ENCODE measurements at places on chromosomes 7 and 10.
A peak's percentile ranks its signal among the peaks of the same experiment; 100 is the strongest.

- DNase-seq: peak; percentile 57
Observed at GRCh38 chr10:73768881-73769280, 13.0 kb upstream of the CHCHD1 start.

- DNase-seq: no peak
Observed at GRCh38 chr10:484925-485661, 204.4 kb downstream of the DIP2C start.

DNA sequence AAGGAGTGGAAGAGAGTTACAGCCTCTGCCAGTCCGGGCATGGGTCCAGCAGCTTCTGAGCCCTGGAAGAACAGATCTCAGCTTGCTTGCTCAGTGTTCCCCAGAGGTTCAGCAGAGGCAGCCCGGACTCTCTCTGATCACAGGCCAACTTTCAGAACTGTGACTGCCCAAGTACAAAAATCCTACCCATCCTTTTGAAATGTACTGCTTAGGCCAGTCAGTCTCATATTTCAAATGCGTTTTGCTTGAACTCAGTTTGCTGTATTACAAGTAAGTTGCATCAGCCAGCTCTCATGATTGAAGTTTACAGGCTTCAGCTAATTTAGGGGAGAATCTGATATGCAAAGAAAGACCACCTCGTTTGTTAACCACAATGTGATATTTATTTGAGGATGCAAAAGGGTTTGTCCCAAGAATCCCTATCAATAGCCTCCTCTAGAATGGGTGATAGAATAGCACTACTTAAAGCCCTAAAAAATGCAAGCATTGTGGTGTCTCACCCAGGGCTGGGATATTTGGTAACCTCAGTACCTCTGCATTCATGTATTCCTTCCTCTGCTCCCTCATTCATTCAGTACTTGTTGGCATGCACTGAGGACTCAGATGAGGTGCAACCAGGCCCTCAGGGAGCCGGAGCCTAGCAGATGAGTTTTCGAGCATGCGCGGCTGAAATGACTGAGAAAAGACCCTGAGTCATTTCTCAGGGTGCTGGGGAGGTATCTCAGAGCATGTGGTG lies 7.0 kb downstream of the AIMP2 start:
- no peak for DNase-seq

DNA sequence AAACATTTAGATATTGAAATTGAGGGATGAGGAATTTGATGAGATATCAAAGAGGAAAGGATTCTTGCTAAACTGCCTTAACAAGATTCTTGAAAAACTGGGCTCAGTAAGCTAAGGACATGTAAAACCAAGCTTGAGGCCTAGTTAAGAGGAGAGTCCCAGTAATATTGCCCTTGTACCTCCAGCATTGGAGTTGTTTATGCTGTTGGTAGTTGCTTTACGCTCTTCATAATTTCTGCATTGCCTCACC lies 156.1 kb upstream of the TRIM24 start:
- no peak for DNase-seq

- no peak for DNase-seq
Observed at GRCh38 chr7:90407484-90407821, 4.2 kb downstream of the CLDN12 start.

- no peak for DNase-seq
Observed at GRCh38 chr7:152014722-152015121, 10.8 kb upstream of the GALNT11 start.

DNA sequence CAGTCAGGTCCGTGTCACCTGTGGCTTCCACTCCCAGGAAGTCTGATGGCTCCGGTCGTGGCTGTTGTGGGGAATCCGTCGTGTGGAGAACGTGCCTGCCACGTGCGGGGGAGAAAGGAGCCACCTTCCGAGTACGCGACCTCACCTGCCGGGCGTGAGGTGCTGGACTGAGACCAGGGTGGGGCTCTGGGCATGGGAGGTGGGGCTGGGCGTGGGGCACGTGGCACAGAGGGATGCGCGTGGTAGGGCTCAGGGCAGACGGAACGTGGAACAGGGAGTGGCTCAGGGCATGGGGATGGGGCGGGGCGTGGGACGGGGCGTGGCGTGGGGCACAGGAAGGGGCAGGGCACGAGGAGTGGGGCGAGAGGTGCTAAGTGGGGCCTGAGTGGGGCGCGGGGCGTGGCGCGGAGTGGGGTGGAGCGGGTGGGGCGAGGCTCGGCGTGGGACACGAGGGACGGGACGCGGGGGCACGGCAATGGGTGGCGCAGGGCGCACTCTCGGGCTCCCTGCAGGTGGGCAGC lies 64.8 kb downstream of the C10orf143 start:
- DNase-seq: no peak

DNA sequence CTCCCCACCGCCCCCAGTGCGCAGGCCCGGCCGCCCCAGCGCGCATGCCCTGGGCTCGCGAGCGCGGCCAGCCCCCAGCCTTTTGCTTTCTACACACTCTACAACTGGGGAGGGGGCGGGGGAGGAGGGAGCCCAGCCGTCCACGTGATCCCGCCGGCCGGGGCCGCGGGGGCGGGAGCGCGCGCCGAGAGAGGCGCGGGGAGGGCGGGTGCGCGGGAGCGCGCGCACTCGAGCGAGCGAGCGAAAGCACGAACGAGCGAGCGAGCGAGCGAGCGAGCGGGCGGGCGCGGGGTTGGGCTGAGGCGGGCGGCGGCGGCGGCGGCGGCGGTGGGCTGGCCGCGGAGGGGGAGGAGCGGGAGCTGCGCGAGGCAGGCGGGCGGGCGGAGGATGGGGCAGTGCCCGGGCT lies at the start of gene AUTS2:
TSS of gene AUTS2 (plus strand) at position 395 of the 406 bp plus-strand sequence. CDS start 1,179 bp downstream, outside the sequence.
- DNase-seq: peak; percentile 23

DNA sequence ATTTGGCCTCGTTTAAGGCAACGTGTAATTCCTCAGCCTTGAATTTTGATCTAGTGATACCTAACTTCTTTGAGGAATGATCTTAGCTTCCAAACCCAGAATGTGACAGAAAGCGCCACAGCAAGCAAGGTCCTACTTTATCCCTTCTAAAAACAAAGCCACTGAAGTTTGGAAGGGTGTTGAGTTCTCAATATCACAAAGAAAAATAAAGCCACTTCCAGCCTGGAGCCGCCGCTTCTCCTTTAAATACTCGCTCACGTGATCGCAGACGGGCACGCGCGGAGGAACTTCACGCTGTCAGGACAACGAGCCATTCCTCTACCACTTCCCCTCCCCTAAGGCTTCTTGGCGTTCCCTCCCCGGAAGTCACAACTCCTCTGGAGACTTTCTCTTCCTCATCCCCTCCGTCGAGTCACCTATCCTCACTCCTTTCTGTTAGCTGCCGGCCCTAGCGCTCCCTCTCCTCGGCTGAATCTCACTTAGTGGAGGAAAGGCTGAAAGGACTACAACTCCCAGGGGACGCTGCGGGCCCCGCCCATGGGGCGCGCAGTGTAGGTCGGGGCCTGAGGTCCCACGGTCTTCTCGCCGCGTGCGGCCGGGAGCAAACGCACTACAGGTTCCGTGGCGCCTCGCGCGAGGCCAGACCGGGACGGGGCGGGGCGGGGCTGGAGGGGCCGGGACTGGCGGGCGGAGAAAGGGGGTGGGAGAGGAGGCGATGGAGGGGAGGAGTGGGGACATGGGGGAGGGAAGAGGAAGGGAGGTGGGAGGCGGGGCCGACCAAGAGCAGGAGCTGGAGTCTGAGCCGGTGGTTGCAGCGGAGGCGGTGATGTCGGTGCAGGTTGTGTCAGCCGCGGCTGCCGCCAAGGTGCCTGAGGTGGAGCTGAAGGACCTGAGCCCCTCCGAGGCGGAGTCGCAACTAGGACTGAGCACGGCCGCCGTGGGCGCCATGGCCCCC lies at the start of gene AHCYL2:
TSS of gene AHCYL2 (plus strand) at position 780 of the 955 bp plus-strand sequence.
- peak; percentile 95 for DNase-seq

- no peak for DNase-seq
Observed at GRCh38 chr10:49163741-49164140, 24.4 kb downstream of the TMEM273 start.

GRCh38 chr10:101284101-101284743 lies 55.0 kb upstream of the LBX1 start:
- DNase-seq: no peak

DNA sequence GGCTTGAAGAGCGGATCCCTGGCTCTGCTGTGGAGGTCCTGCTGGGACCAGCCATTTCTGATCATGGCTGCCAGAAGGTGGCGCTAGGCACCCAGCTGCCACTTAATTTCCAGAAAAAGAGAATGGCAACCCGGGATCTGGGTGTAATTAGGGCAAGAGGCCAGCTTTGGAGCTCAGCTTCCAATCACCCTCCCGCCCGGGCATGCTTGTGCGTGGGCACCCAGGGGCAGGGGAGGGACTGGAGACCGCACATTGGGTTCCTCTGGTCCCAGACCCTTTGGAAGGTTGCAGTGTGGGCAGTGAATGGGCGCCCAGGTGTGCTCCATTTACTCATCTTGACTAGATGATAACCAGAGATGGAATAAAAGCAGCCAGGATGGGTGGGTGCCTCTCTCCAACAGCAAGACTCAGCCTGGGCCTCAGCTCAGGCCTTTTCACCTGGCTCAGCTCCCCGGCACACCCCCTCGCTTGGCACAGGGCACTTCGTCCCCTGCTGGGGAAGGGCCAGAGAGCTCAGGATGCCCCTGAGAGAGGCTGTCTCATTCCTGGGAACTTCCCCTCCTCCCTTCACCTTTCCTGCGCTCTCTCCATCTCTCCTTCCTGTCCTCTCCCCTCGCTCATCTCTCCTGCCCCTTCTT lies 14.7 kb downstream of the FAM241B start:
- peak; percentile 34 for DNase-seq

DNA sequence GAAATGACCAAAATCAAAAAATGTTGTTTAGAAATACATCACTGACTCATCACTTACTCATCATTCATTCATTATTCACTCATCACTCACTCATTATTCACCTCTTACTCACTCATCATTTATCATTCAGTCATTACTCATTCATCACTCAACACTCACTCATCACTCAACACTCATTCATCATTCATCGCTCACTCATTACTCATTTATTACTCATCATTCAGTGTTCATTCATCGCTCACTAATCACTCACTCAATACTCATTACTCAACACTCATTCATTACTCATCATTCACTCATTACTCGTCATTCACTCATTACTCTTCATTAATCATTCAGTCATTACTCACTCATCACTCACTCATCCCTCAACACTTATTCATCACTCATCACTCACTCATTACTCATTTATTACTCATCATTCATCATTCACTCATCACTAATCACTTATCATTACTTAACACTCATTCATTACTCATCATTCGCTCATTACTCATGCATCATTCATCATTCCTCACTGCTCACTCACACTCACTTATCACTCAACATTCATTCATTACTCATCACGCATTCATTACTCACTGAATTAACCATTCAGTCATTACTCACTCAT lies 238.5 kb downstream of the ADARB2 start:
- no peak for DNase-seq

DNA sequence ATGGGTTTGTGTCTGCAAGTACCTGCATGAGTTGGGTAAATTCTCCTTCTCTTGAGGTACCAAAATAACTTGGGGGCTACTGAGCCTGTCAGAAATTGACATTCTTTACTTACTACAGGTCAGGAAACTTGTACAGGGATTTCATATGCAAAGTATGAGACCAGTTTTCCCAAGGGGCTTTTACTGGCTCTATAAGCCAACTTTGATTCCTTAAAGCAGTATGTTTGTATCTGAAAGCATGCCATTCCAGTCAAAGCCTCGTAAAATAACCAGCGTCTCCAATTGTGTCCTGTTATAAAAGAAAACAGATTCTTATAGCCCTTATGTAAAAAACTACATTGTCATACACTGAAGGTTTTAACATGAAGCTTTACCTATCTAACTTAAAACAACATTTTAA lies 90.2 kb downstream of the ZNF467 start:
- no peak for DNase-seq

- DNase-seq: no peak
Observed at GRCh38 chr7:121211253-121211652, 117.5 kb upstream of the WNT16 start.

DNA sequence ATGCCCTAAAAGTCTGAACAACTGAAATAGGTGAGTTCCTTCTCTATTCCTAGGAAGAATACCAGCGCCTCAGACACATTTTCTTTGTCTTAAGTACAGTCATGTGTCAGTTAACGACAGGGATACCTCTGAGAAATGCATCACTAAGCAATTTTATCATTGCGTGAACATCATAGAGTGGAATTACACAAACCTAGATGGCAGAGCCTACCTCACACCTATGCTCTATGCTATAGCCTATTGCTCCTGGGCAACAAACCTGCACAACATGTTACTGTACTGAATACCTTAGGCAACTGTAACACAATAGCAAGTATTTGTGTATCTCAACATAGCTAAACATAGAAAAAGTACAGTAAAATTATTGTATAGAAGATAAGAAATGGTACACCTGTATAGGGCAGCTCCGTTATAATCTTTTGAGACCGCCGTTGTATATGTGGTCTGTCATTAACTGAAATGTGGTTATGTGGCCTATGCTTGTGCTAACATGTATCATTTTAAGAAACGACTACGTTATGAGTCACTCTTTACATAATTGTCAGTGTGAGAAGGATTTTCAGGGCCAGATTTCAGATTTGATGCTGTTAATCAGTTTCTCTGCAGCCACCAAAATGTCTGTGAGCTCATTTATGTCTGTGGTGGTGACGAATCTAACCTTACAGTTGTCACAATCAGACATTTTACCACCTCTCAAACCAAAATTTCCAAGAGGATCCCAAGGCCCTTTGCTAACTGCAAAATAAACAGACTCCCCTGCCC lies 66.1 kb upstream of the STK17A start:
- no peak for DNase-seq

DNA sequence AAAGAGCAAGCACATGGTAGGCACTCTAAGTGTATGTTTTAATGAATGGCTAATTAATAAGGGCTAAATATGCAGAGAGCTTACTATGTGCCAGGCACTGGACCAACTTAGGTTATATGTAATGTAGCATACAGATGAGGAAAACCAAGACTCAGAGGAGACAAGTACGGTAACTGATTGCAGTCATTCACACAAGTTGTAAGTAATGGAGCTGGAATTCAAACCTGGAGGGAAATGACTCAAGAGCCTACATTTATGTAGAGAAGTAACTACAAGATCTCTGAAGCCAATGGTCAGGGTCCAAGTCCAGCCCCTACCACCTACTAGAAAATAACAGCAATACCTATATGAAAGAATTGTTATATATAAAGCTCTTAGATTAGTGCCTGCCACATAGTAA lies 97.3 kb upstream of the KCNIP2 start:
- DNase-seq: no peak

GRCh38 chr10:119416855-119417254 lies 125.7 kb downstream of the RGS10 start:
- peak; percentile 57 for DNase-seq

DNA sequence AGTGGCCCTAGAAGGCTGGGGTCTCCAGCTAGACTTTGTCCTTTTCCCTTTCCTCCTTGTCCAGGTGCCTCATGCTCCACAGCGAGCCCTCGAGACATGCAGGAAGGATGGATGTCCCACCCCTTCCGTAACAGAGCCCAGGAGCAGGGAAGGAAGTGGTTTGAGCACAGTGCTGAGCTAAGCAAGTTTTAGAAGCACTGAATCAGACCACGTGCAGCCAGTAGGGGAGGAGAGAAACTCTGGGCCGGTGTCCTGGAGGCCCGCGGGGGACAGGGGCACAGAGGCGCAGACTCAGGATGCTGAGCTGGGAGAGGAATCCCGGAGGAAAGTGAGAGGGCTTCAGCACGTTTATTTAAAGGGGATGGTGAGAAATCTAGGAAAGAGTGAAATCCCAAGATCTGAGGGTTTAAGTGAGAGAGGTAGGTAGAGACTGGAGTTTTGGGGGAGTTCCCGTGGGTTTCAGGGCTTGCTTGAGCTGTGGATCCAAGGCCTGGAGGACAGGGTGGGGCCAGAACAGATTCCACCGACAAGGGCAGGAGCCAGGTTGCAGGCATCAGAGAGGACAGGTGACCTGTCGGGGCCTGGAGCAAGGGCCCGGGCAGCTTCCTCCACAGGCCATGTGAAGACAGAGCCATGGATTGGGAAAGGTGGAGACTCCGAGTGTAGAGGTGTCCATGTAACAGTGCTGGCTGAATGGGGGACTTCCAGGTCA lies 4.4 kb upstream of the IRF5 start:
- no peak for DNase-seq

Data from stimulated activated CD4-positive, alpha-beta T cell treated with anti-CD3 and anti-CD28 coated beads, Interleukin-15, amount 100 ng/mL, for 48 hours (primary cell).